ENCODE measurements at places on chromosomes 4 and X.

GRCh38 chr4:99324979-99325378 lies 3.8 kb upstream of the ADH1B start:
- no peaks in the 10 kb centered on the region for H3K36me3 ChIP-seq
- no peak for DNase-seq
- H3K27me3 ChIP-seq = no peaks in the 10 kb centered on the region
- H3K27ac ChIP-seq = no peak overlapping the region
- no peaks in the 10 kb centered on the region for H3K4me1 ChIP-seq
- H3K4me3 ChIP-seq = no peak overlapping the region

DNA sequence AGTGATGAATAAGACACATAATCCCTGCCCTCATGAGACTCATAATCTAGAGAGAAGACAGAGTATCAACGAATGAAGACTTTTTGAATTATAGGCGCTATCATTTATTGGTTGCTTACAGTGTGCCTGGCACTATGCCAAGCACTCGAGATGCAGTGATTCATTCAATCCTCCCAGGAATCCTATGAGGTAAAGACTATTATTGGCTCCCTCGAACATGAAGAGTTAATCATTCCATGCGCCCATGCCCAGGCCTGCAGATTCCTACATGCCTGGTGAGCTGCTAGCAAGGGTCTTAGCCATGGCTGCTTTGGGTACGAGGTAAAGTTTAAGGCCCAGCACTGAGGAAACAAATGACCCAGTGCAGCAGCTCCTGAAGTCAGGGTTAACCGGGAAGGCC lies 47.0 kb downstream of the TEX13B start:
- H3K4me1 ChIP-seq = peaks cover 4% of the 10 kb centered on the region
- H3K27me3 ChIP-seq = no peaks in the 10 kb centered on the region
- H3K4me3 ChIP-seq = peak overlapping the region; percentile 44

DNA sequence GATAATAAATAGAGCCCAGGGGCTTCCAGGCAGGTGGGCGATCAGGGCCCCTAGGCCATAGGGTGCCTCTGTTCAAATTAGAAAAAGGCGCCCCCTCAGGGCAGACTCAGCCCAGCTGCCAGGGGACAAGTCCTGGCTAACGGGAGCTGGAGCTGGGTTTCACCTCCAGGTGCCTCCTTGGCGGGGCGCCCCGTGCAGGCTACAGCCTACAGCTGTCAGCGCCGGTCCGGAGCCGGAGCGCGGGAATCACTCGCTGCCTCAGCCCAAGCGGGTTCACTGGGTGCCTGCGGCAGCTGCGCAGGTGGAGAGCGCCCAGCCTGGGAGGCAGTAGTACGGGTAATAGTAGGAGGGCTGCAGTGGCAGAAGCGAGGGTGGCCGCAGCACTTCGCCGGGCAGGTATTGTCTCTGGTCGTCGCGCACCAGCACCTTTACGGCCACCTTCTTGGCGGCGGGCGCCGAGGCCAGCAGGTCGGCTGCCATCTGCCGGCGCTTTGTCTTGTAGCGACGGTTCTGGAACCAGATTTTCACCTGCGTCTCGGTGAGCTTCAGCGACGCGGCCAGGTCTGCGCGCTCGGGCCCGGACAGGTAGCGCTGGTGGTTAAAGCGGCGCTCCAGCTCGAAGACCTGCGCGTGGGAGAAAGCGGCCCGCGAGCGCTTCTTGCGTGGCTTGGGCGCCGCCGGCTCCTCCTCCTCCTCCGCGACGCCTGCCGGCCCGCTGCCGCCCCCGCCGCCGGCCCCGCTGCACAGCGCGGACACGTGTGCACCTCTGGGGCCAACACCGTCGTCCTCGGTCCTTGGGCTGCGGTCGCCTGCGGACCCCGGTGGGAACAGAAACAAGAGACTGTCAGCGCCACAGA lies 2.4 kb downstream of the NKX3-2 start:
- peak; percentile 69 for DNase-seq
- H3K4me1 ChIP-seq = no peaks in the 10 kb centered on the region
- H3K27me3 ChIP-seq = peaks cover 98% of the 10 kb centered on the region
- H3K27ac ChIP-seq = no peak overlapping the region
- no peak overlapping the region for H3K4me3 ChIP-seq
- no peaks in the 10 kb centered on the region for H3K36me3 ChIP-seq

DNA sequence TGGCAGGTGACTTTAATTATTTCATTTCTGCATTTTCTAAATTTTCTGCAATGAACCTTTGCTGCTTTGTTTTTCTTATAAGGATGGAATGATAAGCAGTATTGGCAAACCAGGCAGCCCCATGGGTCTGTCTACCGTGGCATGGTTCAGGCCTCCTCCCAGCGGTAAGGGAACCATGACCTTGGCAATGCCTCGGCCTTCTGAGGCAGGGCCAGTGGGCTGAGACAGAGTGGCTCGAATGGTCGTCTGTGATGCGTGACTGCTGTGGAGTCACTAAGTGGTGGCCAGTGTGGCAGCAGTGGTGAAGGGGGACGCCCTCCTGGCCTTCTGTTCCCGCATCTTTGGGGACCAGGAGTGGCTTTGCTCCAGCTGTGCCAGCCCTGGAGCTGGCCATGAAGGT lies 43.6 kb upstream of the GRPEL1 start:
- H3K27me3 ChIP-seq = no peaks in the 10 kb centered on the region
- H3K4me1 ChIP-seq = no peaks in the 10 kb centered on the region
- no peak overlapping the region for H3K27ac ChIP-seq
- H3K4me3 ChIP-seq = no peak overlapping the region
- H3K36me3 ChIP-seq = no peaks in the 10 kb centered on the region

GRCh38 chrX:30196322-30196721 lies 19.0 kb upstream of the MAGEB2 start:
- H3K27me3 ChIP-seq = no peaks in the 10 kb centered on the region
- no peaks in the 10 kb centered on the region for H3K36me3 ChIP-seq
- DNase-seq = no peak
- H3K27ac ChIP-seq = no peak overlapping the region
- H3K4me3 ChIP-seq = no peak overlapping the region

DNA sequence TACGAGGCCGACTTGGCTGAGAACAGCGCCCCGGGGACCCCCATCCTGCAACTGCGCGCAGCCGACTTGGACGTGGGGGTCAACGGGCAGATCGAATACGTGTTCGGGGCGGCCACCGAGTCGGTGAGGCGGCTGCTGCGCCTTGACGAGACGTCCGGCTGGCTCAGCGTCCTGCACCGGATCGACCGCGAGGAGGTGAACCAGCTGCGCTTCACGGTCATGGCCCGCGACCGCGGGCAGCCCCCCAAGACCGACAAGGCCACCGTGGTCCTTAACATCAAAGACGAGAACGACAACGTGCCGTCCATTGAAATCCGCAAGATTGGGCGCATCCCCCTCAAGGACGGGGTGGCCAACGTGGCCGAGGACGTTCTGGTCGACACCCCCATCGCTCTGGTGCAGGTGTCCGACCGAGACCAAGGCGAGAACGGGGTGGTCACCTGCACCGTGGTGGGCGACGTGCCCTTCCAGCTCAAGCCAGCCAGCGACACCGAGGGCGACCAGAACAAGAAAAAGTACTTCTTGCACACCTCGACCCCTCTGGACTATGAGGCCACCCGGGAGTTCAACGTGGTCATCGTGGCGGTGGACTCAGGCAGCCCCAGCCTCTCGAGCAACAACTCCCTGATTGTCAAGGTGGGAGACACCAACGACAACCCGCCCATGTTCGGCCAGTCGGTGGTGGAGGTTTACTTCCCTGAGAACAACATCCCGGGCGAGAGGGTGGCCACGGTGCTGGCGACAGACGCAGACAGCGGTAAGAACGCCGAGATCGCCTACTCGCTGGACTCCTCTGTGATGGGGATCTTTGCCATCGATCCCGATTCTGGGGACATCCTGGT lies 2.4 kb downstream of the PCDH7 start:
- H3K27ac ChIP-seq = no peak overlapping the region
- no peaks in the 10 kb centered on the region for H3K27me3 ChIP-seq
- H3K36me3 ChIP-seq = no peaks in the 10 kb centered on the region
- H3K4me1 ChIP-seq = peaks cover 27% of the 10 kb centered on the region
- peak overlapping the region; percentile 39 for H3K4me3 ChIP-seq
- no peak for DNase-seq

DNA sequence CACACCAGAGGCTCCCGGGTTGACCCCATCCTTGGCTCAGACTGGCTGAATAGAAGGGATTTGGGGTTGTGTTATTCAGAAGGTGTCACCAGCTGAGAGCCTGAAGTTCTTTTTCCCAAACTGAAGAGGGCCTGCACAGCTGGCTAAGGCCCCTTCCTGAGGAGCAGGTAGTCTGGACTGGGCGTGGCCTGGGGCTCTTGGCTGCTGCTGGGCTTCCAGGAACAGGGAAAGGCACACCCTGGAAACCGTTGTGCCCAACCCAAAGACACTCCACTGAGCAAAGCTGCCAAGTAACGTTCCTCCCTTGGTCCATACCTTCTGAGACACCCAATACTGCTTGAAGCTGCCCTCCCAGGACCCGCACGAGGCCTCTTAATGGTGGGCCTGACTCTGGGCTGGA lies 8.3 kb upstream of the CXCR3 start:
- no peak overlapping the region for H3K27ac ChIP-seq
- no peak for DNase-seq
- H3K27me3 ChIP-seq = no peaks in the 10 kb centered on the region

DNA sequence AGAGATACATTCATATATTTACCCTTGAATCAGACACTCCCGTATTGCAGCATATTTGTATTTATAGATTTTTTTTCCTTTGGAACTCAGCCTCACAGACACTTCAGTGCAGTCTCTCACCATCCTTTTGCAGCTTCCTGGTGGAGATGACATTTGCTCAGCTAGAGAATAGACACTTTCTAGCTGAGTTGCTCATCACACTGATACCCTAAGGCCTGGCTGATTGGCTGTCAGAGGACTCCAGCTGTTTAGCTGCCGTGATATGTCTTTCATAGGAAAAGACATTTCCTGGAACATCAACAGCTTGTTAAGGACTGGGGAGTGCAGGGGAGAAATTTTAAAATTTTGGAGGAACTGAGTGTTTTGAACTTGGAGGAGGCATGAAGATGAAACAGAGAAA lies 429.6 kb downstream of the SMARCA1 start:
- H3K27me3 ChIP-seq = no peaks in the 10 kb centered on the region
- H3K4me1 ChIP-seq = no peaks in the 10 kb centered on the region
- H3K27ac ChIP-seq = no peak overlapping the region
- no peaks in the 10 kb centered on the region for H3K36me3 ChIP-seq
- DNase-seq = no peak

DNA sequence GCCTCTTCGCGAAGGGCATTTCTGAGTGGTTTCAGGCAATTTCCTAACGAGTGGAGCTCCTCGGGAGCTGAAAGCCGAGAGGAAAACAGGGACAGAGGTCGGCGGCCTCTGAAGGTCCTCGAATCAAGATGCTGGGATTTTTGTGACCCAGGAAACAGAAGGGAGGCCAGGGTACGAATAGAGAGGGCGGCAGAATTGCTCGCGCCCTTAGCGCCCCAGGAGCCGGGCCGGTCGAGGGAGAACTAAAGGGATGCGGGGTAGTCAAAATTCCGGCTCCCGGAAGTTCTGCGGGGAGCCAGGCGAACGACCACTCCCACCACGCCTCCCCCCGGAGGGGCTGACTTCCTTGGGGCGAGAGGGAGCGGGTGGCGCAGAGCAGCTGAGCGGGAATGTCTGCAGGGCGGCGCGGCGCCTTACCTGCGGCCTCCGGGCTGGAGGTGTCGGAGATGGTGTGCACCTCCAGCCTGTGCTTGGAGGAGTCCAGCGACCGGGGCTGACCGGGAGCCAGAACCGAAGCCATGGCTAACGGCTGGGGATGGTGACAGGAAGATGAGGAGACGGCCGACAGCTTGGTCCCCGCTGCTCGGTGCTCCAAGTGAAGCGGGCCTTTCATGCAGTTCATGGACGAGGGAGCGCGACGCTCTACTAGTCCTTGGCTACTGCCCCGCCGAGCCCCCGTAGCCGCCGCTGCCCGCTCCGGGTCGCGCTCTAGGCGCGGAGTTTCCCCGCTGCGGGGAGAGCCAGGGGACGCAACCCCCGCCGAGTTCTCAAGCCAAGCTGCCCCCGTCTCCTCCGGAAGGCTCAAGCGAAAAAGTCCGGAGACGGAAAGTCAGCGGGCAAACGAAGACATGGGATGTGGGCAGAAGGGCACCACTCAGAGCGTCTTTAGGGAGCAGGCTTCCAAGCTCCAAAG lies 782 bp downstream of the PITX2 start:
- H3K4me1 ChIP-seq = no peaks in the 10 kb centered on the region
- H3K27ac ChIP-seq = no peak overlapping the region
- H3K27me3 ChIP-seq = peaks cover 100% of the 10 kb centered on the region
- no peaks in the 10 kb centered on the region for H3K36me3 ChIP-seq
- DNase-seq = no peak

All from RWPE2 (cell line).